Urinary bladder (tissue), 4 donors: ENCODE measurements at places on chromosomes 1 and 21. TPM values are rescaled to one million over a fixed set of nuclear protein-coding genes. Genes with fewer than 3 reads are reported as not detected.

The MPC2 gene
- polyA plus RNA-seq, result 48.4 TPM

The C1QA gene
- polyA plus RNA-seq, result 223 TPM

The B3GALT5 gene
- polyA plus RNA-seq, result 0.18 TPM

The UMODL1 gene
- not detected for polyA plus RNA-seq

The LMOD1 gene
- polyA plus RNA-seq, result 731 TPM

The AK5 gene
- 0.79 TPM for polyA plus RNA-seq

The TTC39A gene
- 2.5 TPM for polyA plus RNA-seq

The HSD11B1 gene
- polyA plus RNA-seq, result 12.5 TPM

The TNFRSF1B gene
- polyA plus RNA-seq, result 30.8 TPM

- no peak for DNase-seq
Observed at GRCh38 chr1:159228554-159228953, 23.9 kb downstream of the ACKR1 start.

DNA sequence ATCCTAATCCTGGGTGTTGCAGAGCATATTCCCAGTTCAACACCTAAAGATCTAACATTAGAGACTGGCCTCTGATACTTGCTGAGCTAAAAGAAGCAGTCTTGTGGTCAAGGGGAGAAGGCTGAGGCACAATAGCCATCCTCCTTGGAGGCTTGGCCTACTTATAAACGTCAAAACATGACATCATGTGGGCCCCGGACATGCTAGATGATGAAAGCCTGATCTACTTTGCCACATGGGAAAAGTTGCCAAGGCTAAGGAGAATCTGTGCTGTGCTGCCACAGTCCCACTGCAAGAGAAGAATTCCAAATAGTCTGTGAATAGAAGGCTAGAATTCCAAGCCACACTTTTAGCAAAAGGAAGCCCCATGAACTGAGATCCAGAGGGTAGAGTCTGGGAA, 43.9 kb upstream of the SAMD13 start:
- DNase-seq, result no peak

- peak; percentile 36 for DNase-seq
Observed at GRCh38 chr1:100528871-100529270, 9.1 kb upstream of the GPR88 start.

DNA sequence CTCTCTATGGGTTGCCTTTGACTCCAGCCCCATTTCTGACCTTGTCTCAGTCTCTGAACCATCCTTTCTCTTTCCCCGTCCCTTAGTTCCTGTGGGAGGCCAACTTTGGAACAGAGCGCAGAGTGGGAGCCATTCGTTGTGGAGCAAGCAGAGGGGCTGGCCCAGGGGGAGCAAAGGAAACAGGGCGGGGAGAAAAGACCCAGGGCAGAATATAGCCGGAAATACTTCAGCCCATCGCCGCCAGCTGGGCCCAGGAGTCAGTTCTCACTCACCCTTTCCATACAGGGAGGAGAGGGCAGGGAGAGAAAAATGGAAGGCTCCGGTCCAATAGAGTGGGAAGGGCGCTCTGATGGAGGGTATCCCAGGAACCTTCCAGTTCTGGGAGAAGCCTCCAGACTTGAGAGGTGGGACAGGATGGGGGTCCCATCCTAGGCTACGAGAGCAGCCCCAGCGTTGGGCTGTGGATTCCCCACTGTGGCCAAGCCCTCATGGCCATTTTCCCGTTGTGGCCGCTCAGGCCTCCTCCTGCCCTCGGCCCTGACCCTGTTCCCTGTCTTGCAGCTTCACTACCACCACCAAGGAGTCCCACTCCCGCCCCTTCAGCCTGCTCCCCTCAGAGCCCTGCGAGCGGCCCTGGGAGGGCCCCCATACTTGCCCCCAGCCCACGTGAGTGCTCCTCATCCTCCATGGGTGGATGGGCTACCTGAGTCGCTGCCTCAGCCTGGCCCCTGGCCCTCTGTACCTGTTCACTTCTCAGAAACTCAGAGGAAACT, 10.9 kb downstream of the PEAR1 start:
- no peak for DNase-seq

- DNase-seq, result no peak
Observed at GRCh38 chr1:219568733-219569132, 44.2 kb downstream of the ZC3H11B start.

- no peak for DNase-seq
Observed at GRCh38 chr1:209570743-209571142, 12.8 kb upstream of the CAMK1G start.

- no peak for DNase-seq
Observed at GRCh38 chr1:161091796-161092507, 2.6 kb upstream of the NECTIN4 start.

GRCh38 chr1:160776178-160776577, 19.8 kb upstream of the LY9 start:
- no peak for DNase-seq

- DNase-seq, result no peak
Observed at GRCh38 chr21:34054259-34054658, 19.1 kb upstream of the MRPS6 start.

DNA sequence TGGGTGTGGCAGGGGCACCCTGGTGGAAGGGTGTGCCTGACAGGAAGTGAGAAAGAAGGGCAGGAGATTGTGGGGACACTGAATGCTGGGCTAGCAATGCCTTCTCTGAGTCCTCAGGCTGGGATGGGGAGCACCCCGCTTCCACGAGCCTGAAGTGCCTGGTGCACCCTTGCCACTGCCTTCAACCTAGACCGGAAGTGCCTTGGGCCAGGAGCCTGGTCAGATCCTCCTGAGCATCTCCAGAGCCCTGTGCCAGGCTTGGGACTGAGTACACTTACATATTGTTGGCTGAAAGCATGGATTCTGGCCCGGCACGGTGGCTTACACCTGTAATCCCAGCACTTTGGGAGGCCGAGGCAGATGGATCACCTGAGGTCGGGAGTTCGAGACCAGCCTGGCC, 205.8 kb upstream of the EDN2 start:
- DNase-seq, result no peak

DNA sequence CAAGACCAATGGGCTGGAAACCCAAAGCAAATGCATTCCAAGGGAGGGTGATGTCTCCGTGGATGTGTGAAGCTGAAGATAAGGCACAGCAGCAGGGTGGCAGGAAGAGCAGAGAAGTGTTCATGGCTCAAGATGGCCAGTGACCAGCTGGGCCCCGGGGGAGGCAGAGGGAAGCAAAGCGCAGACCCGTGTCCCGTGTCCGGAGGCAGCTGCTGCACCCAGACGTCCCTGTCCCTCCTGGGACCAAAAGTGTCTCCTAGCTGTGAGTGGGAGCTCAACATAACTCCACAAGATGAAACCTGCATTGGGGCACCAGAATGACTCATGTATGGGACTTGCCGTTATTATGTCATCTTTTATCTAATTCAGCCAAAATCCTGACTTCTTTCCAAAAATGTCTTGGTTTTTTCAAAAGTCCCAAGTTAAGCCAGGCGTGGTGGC, 118.2 kb downstream of the RIPK4 start:
- no peak for DNase-seq

DNA sequence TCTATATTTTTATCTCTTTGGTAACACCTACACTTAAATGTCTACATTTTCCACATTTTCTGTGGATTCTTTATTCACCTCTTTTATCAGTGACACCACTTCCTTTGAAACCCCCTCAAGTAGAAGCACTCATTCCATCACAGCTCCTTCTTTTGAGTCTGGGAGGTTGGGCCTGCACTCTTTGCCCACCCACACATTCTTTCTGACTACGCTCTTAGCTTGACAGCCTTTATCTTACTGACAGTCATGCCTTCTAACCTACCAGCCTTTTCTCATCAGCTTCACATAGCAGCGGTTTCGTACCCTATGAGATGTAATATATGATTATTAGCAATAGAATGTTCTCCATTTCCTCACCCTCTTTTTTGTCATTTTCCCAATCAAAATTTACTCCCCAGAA, 151.9 kb downstream of the TNFSF18 start:
- DNase-seq, result no peak

GRCh38 chr21:30072496-30072895, 94.1 kb downstream of the CLDN17 start:
- DNase-seq, result no peak

DNA sequence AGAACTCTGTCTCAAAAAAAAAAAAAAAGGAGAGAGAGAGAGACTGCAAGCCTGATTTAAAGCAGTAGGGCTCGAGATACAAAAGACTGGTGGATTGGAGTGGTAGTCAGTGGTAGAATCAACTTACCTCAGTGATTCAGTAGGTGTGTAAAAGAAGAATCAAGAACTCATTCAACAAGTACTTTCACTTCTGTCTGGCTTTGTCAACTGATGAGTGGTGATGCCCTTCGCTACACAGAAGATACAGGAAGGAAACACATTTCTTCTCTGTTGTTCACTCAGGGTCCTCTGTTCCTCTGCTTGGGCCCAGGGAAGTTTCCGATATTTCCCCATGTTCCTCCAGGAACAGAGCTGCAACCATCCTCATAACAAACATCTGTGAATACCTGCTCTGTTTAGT, 68.6 kb upstream of the COG2 start:
- DNase-seq, result no peak

GRCh38 chr1:10776190-10776905, 20.1 kb downstream of the CASZ1 start:
- DNase-seq, result no peak

- no peak for DNase-seq
Observed at GRCh38 chr1:175702079-175702795, 41.2 kb downstream of the TNR start.

DNA sequence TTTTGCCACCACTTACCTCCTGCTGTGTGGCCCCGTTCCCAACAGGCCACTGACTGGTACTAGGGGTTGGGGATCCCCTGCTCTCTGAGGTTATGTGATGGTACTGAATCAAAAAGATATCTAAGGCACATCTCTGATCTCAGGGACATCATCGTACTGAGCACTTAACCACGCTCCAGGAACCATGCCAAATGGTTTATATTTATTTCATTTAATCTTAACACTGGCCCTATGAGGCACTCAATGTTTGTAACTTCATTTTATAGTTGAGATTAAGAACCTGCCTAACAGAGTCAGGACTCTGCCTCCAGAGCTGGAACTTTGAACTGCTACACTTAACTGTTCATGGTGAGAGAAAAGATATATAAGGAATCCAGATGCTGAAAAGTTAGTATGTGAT, 98.0 kb upstream of the HP1BP3 start:
- DNase-seq, result no peak

GRCh38 chr1:6391951-6392808, 1.4 kb downstream of the ACOT7 start:
- DNase-seq, result no peak

GRCh38 chr1:45007311-45007710, 3.8 kb downstream of the HECTD3 start:
- no peak for DNase-seq

DNA sequence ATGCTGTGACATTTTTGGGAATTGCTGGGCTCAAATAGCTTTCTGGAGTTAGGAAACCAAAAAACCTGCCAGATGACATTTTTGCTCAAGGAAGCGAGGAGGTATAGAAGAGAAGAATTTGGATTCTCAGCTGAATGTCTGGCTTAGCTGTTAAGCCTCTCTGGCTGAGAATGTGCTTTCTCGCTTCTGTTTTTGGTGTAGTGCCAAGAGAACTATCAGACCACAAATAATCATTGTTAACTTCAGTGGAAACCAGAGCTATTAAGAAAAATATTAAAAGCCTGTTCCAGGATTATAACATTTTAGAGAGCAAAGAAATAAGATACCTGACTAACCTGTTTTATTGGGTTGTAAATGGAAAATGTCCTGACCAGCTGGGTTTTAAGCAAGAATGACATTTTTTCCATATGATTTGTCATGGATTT, 39.5 kb upstream of the DIPK1A start:
- no peak for DNase-seq

GRCh38 chr1:18109756-18110597, 2.4 kb downstream of the IGSF21 start:
- DNase-seq, result no peak

DNA sequence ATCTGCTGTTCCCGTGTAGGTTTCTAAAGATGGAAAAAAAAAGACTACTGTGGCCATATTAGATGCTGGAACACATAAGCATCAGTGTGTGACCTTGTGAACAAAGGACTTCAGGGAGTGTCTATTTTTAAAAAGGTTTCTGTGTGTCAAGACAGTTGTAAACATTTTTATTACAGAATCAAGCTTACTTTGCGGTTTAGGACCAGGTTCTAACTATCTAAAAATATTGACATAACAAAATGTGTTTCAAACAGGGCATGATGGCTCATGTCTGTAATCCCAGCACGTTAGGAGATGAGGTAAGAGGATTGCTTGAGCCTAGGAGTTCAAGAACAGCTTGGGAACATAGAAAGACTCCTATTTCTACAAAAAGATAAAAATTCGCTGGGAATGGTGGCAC, 7.1 kb upstream of the DDI2 start:
- peak; percentile 56 for DNase-seq

DNA sequence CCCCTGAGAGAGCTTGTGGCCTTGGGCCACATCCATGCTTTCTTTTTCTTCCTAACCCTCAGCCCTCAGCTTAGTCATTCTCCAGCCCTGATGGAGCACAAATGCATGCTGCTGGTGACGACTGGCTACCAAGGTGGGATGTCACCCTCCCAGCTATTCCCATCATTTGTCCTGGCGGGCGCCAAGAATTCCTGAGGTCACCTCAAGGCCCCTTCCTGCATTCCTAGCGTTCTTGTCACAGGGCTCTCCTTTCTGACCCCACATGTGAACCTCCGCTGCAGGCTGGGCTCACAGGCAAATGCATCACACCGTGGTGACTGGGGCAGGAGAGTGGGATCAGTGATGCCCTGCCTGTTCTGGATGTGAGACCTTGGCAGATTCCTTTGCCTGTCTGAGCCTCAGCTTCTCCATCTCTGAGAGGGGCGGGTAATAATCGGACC, 53.4 kb upstream of the IFFO2 start:
- DNase-seq, result no peak

GRCh38 chr1:227917081-227917950, 30.4 kb downstream of the WNT9A start:
- DNase-seq, result no peak

DNA sequence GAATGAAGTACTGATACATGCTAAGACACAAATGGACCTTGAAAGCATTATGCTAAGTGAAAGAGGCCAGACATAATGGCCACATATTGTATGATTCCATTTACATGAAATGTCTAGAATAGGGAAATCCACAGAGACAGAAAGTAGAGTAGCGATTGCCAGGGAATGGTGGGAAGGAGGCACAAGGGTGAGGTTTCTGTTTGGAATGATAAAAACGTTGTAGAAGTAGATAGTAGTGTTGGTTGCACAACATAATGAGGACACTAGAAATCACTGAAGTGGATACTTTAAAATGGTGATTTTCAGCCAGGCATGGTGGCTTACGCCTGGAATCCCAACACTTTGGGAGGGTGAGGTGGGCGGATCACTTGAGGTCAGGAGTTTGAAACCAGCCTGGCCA, 97.6 kb upstream of the VANGL1 start:
- no peak for DNase-seq
